ENCODE measurements at places on chromosomes 6 and 20. TPM values are rescaled to one million over a fixed set of nuclear protein-coding genes. Genes with fewer than 3 reads are reported as not detected.

SMOC2 gene
- 4.8 TPM for total RNA-seq

TFAP2B gene
- total RNA-seq, result 5.0 TPM

GRCh38 chr6:107968081-107968480 is 10.1 kb upstream of the SEC63 start:
- DNase-seq, result no peak
- H3K27me3 ChIP-seq, result no peaks in the 10 kb centered on the region
- no peak overlapping the region for H3K4me3 ChIP-seq
- H3K36me3 ChIP-seq, result no peaks in the 10 kb centered on the region

GRCh38 chr6:73471686-73472290 is 10.3 kb downstream of the MTO1 start:
- peaks cover 18% of the 10 kb centered on the region for H3K36me3 ChIP-seq
- H3K4me3 ChIP-seq, result no peak overlapping the region
- no peak overlapping the region for H3K27ac ChIP-seq
- no peaks in the 10 kb centered on the region for H3K27me3 ChIP-seq
- H3K4me1 ChIP-seq, result no peaks in the 10 kb centered on the region
- DNase-seq, result no peak
